Activated CD4-positive, alpha-beta T cell treated with anti-CD3 and anti-CD28 coated beads, Interleukin-2, amount 50 U/mL, for 24 hours (primary cell): ENCODE measurements at places on chromosomes 5 and 9.

GRCh38 chr9:136327304-136327974 is at the start of gene GPSM1:
GPSM1 (plus strand) TSS chr9:136327539; CDS start chr9:136327696, 157 bp downstream.
- no peak for DNase-seq

- DNase-seq: no peak
Measured at GRCh38 chr5:154194345-154195329, 4.1 kb downstream of the GALNT10 start.

- no peak for DNase-seq
Measured at GRCh38 chr5:68711293-68712200, 382.3 kb upstream of the SLC30A5 start.

GRCh38 chr5:141298376-141298775 is 5.5 kb downstream of the SLC25A2 start:
- DNase-seq: no peak

DNA sequence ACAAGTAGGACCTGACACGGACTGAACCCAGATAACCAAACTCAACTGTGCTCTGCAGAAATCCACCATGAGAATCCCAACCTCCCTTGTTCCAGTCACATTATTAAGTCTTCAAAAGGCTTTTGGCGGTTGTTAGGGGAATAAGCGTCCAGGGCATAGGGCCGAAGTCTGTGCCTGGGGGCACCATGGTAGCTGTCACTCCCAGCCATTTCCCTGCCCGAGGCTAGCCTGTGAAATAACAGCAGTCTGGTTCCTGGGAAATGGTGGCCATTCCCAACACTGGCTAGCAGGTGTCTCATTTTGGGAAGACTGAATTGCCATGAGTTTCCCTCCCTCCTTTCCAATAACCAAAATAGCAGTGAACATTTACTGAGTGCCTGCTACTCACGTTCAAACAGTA is 122.2 kb downstream of the CRB2 start:
- no peak for DNase-seq
